ENCODE measurements at places on chromosomes 7 and 10. TPM values are rescaled to one million over a fixed set of nuclear protein-coding genes. Genes with fewer than 3 reads are reported as not detected.

DNA sequence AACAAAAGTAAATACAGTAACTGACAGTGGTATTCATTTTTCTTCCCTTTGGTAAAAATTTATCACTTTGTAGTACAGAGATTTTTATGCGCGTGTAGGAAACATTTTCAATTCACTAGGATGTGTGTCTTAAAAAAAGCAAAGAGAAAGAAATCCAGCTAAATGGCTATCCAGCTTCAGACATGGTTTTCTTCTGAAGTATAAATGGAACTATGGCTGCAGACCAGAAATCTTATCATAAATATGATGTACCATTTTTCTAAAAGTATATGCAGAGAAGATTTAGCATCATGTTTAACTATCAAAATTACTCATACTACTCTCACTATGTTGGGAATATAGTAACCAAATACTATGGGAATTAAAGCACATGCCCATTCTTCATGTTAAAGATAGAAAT is 328.4 kb upstream of the SMIM30 start:
- no peak overlapping the region for H3K27ac ChIP-seq
- H3K4me1 ChIP-seq, result no peaks in the 10 kb centered on the region
- H3K4me3 ChIP-seq, result no peak overlapping the region
- H3K27me3 ChIP-seq, result no peaks in the 10 kb centered on the region
- H3K36me3 ChIP-seq, result no peaks in the 10 kb centered on the region

DNA sequence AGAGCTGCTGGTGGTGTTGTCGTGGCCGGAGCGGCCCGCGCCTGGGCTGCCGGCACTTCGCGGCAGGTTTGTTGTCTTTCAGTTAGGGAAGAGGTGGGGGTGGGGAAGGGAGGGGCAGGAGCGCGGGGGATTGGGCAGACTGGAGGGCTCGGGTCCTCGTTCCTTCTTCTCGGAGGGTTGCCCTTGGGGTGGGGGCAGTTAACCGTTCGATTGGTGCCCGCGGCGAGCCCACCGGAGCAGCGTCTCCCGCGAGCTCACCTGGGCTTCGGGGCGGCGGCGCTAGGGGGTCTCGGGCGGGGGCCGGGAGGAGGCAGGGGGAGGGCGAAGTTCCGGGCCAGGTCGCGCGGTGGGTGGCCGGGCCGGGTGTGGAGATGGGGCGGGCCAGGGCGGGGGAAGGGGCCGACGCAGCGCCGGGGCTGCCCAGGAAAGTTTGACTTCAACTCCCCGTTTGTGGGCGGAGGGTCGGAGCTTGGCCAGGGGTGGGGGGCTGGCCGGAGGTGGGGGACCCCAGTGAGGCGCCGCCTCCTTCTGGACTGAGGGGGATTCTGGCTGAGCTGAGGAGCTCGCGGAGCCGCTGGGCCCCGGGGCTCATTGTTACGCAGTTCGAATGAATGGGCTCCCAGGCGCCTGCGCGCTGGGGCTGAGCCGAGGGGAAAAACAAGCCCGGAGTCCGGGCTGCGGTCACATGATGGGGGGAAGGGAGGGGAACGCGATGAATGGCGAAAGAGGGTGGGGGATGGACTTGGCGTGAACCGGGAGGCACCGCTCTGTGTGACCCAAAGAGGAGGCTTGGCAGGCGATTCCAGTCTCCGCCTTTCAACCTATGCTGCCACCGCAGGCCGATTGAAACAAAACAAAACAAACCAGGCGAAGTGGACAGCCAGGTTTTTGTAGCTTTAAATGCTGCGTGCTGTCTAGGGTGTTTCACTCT is 582 bp downstream of the HBP1 start:
- peaks cover 20% of the 10 kb centered on the region for H3K4me1 ChIP-seq
- H3K27ac ChIP-seq, result peak overlapping the region; percentile 98
- peak overlapping the region; percentile 90 for H3K4me3 ChIP-seq
- peak; percentile 93 for DNase-seq
- no peaks in the 10 kb centered on the region for H3K27me3 ChIP-seq
- peaks cover 32% of the 10 kb centered on the region for H3K36me3 ChIP-seq

The CACNA2D1 gene
- total RNA-seq, result 10.4 TPM

The PDK4 gene
- 6.5 TPM for total RNA-seq

The ZCCHC24 gene
- 1.4 TPM for total RNA-seq

Data from Calu3 (cell line).